ENCODE measurements at places on chromosomes 11 and 22.
A peak's percentile ranks its signal among the peaks of the same experiment; 100 is the strongest.

DNA sequence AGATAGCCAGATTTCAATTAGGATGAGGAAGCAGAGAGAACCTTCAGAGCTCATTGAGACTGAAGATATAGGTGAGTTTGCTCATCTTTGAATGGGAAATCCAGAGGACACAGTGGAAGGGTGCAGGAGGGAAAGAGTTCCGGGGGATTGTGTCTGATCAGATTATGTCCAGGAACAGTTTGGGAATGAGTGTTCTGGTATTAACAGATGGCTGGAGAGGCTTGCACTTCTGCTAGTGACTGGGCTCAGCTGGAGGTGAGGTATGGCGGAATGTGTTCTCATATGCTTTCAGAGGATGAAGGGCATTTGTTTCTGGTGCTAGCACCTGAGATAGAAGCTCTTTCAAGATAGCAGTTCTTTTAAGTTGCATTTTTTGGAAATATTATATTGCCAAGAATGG lies 27.6 kb downstream of the ALKBH3 start:
- DNase-seq: no peak

DNA sequence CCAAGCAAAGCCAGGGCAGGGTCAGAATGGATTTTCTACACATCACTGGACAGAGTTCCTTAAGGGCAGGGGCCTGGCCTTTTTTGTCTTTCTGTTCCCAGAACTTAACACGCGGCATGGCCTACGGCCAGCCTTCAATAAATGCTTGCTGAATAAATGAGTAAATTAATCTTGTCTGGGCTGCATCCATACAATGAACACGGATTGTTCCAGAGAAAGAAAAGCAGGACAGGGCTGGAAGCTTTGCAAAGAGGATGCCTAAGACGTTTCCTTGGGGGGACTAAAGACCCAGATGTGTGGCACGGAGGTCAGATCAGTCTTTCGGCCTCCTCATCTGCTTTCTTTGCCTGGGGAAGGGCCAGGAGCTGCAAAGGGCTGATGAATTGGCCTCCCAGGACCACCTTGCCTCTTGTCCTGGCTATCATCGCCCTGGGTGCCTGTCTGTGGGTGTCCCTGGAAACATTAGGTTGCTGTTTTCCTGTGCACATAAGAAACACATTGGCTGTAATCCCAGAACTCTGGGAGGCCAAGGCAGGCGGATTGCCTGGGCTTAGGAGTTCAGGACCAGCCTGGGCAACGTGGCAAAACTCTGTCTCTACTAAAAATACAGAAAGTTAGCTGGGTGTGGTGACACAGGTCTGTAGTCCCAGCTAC lies 20.8 kb upstream of the RFPL3 start:
- no peak for DNase-seq

DNA sequence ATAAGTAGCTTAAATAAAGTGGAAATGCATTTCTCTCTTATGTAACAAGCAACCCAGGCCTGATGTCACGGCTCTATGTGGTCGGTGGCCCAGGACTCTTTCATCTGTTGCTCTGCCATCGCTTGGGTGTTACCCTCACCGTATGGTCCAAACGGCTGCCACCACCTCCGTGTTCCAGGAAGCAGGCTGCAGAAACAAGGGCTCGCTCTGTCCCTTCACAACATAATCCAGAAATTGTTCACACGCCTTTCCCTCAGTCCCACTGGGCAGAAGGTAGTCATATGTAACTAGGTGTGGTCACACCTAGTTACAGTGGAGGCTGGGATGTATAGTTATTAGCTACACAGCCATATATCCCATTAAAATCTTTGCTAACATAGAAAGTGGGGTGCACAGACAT lies 421.0 kb downstream of the SOX6 start:
- DNase-seq: no peak

GRCh38 chr11:6655790-6656583 lies at the start of gene DCHS1:
TSS of gene DCHS1 (minus strand) at chr11:6655809. CDS start at chr11:6641613, 14,196 bp downstream.
- DNase-seq: peak; percentile 33

DNA sequence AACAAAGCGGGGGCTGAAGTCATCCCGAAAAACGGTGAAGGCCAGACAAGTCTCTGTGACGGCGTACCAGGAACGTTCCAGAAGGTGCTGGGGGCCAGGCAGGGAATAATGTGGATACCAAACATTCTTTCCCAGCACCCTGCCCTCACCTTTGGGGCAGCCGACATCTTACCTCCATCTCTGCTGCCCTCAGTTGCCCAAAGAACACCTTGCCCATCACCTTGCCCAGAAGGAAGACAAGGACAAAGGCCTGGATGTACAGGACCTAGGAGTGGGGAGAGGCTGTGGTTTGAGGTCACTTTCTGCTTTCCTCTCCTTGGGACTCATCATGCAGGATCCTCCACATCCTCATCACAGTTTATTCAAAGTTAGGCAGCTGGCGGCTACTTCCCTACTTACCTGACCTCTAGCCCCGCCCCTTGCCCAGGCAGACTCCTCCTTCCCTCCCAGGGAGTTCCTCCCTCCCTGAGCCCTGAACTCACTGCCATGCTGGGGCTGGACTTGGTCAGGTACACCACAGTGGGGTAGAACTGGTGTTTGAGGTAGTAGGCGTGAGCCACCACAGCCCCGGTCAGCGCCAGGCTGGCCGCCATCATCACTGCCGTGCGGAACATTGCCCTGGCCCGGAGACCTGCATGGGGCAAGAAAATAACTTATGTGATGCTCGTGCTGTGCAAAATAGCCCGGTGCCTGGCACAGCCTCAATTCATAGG lies 1.2 kb downstream of the SYVN1 start:
- DNase-seq: peak; percentile 29

- no peak for DNase-seq
These were observed 62.4 kb downstream of the NAV2 start for GRCh38 chr11:19774817-19775580.

GRCh38 chr11:2002042-2002776 lies 4.6 kb upstream of the H19 start:
- DNase-seq: no peak

- DNase-seq: peak; percentile 69
These were observed 6.6 kb downstream of the TSPAN4 start for GRCh38 chr11:849104-849824.

- no peak for DNase-seq
These were observed 449.9 kb downstream of the OPCML start for GRCh38 chr11:133082453-133082781.

DNA sequence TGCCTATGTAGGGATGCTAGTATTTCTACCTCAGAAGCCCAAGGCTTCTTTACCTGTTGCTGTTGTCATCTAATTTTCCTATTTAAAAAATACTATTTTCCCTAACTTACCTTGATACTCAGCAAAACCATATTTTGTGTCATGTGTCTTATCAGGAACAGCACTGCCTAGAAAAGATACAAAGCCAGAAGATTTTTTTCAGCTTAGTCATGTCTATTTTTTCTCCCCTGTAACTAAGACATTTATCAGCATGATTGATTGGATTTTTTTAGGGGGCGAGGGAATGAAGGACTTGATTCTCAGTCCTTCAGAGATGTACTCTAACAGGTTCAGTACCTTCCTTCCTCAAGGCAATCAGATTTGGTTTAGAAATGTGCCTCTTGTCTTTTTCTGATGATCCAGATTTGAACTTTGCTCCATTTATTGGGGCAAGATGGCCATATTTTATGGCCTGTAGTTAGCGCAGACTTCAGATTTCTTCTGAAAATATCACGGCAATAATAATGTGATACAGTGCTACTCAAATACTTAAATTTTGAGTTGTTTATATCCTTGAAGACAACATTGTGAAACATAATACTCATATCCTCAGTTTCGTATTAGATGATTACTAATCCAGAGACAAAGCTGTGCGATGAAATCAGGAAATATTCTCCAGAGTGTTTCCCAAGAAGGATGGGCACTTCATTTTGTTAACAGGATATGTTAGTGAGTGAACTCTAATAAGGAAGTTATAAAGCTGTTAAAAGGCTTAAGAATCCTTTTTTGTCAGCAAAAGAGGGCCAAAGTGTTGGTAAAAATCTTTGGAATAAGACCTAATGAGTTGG lies 3.8 kb upstream of the PIK3IP1 start:
- no peak for DNase-seq

- no peak for DNase-seq
These were observed 483.0 kb downstream of the MN1 start for GRCh38 chr22:27318516-27318915.

DNA sequence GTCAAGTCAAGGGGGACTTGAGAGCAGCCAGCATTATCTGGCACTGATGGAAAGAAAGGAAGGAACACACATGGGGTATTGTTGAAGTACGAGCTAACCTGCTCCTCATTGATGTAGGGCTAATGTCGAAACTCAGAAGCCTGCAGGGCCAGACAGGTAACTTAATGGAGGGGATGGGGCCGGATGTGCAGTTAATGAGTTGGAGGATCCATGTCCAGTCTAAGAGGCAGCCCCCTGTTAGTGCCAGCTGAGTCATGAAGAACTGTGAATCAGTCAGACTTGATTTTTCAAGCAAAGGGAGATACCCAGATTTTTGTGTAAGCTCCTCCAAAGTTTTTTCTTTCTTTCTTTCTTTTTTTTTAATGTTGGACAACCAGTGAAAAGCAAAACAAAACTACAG lies 65.6 kb downstream of the CECR2 start:
- no peak for DNase-seq

GRCh38 chr11:131748151-131749050 lies 378.0 kb downstream of the NTM start:
- DNase-seq: peak; percentile 77

- no peak for DNase-seq
These were observed 79.3 kb downstream of the SLC1A2 start for GRCh38 chr11:35340071-35340470.

- DNase-seq: no peak
These were observed 10.6 kb downstream of the TEAD1 start for GRCh38 chr11:12684816-12685215.

- DNase-seq: no peak
These were observed 31.2 kb downstream of the ARHGAP8 start for GRCh38 chr22:44783581-44783980.

DNA sequence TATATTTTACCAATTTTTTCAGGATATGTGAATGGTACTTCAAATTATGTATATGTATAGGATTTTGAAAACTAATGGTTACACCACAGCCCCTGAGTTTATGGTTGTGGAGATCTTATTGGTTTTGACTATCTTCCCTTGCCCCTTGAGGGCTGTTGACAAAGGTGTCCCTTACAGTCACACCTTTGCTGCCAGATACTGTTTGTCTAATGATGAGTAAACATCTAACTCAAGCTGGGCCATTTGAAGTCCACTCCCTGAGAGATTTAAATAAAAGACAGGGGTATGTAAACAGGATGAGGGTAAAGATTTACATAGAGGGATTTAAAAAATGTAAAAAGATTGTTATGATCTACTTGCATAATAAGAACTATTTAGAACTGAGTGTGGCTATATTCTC lies 38.9 kb upstream of the LUZP2 start:
- DNase-seq: no peak
